Stimulated activated CD8-positive, alpha-beta memory T cell treated with anti-CD3 and anti-CD28 coated beads, Interleukin-4, amount 100 ng/mL, for 1 hour (primary cell): ENCODE measurements at places on chromosomes 12 and 14.

- no peak for DNase-seq
Observed at GRCh38 chr12:68497107-68497506, 113.6 kb upstream of the RAP1B start.

DNA sequence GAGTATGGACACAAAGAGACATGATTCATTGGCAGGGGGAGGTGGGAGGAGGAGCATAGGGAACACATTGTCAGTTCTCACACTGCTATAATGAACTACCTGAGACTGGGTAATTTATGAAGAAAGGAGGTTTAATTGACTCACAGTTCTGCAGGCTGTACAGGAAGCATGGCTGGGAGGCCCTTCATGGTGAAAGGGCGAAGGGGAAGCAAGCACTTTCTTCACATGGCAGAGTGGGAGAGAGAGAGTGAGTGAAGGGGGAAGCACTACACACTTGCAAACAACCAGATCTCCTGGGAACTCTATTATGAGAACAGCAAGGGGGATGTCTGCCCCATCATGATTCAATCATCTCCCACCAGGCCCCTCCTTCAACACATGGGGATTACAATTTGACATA is 391.8 kb downstream of the BMP4 start:
- DNase-seq, result no peak

- DNase-seq, result no peak
Observed at GRCh38 chr12:43665091-43665490, 93.5 kb downstream of the PUS7L start.

GRCh38 chr14:43692706-43693105 is 814.4 kb downstream of the FSCB start:
- DNase-seq, result no peak

DNA sequence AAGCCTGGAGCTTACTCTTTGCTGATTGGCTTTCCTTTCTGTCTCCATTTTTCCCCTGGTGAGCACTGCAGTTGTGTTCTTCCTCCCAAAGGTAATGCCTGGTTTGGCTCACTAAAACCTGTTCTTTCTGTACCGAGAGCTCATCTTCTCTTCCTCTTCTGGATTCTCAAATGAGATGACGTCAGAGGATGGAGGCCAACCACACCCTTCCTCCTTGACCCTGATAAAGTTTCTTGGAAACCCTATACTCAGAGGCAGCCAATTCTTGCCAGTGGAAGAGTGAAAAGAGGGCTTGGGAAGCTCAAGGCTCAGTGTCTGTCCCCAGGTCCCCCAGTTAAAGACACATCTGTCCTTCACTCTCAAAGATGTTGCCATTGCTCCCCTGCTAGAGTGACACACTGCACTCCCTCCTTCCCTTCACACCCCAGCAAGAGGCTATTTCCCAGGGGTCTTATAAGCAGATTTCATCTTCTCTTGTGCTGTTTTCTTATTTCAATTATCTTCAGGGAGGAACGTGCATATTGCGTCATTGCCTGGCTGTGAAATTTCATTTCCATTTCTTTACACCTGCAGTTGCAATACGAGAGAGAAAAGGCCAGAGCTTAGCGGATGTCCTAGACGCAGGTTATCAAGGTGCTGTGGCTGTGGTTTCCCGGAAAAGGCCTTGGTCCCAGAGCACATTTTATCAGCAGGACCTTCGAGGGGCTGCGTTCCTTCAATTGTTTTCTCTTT is 27.3 kb downstream of the NTF3 start:
- DNase-seq, result no peak

- no peak for DNase-seq
Observed at GRCh38 chr12:104294927-104295668, 8.4 kb upstream of the EID3 start.

GRCh38 chr14:51844081-51844881 is 16.1 kb upstream of the GNG2 start:
- DNase-seq, result no peak

- no peak for DNase-seq
Observed at GRCh38 chr14:35362450-35362849, 42.1 kb downstream of the NFKBIA start.

- DNase-seq, result no peak
Observed at GRCh38 chr12:29309320-29309902, 71.6 kb downstream of the ERGIC2 start.

- no peak for DNase-seq
Observed at GRCh38 chr12:119327471-119327870, 7.1 kb upstream of the CCDC60 start.

- DNase-seq, result no peak
Observed at GRCh38 chr14:38202444-38203191, 5.1 kb upstream of the SSTR1 start.

DNA sequence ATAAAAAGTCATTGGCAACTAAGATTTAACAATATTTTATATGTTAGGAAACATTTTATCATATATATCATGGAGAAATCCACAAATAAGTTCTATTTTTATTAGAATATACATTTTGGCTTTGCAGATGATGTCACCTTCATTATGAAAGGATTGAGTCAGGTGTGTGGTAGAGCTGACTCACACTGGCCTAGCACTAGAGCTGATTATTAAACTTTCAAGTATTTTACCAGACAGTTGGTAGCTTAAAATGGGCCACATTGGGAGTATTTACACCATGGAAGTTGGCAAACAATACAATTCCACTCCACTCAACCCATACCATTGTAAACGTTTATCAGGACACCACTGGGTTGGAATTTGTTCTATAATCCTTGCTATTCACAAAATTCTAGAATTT is 1036.6 kb downstream of the TRHDE start:
- DNase-seq, result no peak

DNA sequence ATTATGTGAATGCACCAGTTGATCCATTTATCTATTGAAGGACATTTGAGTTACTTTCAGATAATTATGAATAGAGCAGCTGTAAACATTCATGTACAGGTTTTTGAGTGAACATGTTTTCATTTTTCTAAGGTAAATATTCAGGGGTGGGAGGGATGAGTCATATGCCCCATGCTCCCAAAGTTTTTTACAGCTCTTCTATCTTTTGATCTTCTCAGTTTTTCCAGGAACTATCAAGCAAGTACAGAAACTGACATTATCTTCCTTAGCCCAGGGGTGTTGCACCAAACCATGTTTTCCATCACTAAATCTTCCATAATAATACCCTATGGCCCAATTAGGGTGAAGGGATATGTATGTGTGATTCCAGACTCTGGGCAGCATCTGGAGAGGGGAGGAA is 384.5 kb downstream of the EMP1 start:
- no peak for DNase-seq

DNA sequence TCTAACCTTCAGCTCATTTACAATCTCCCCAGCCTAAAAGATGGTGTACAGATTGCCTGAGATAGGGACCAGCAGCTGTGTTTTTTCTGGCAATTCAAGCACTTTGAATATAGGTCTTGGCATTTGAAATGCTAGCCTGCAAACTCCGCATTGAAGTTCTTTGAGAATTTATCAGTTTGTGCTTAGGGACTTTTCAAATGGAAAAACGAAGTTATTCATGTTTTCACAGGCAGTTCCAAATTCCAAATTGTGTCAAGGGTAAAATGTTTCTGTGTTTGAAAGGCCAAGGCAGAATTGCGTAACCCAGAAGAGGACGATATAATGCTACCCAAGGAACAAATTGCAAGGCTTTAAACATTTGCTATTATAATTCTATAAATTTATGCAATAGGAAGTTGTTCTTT is 168.9 kb upstream of the RASSF8 start:
- no peak for DNase-seq

DNA sequence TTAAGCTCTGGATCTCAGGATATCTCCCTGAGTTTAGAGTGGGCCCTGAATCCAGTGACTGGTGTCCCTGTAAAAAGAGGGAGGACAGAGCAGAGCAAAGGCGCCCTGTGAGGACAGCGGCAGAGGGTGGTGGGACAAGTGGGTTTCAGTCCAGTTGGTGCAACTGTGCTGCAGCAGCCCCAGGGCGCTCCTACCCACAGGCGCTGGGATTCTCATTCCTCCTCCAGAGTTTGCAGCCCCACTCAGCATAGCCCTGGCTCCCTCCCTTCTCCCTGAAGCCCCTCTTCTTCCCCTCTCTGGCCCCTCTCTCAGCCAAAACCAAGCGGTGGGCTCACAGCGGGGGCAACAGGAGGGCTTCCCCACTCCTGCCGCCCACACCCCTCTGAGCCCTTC is 1.6 kb downstream of the TMEM179 start:
- DNase-seq, result no peak

GRCh38 chr12:117019866-117020265 is 79.3 kb downstream of the TESC start:
- DNase-seq, result no peak

GRCh38 chr12:101620762-101621133 is 26.0 kb downstream of the MYBPC1 start:
- no peak for DNase-seq

DNA sequence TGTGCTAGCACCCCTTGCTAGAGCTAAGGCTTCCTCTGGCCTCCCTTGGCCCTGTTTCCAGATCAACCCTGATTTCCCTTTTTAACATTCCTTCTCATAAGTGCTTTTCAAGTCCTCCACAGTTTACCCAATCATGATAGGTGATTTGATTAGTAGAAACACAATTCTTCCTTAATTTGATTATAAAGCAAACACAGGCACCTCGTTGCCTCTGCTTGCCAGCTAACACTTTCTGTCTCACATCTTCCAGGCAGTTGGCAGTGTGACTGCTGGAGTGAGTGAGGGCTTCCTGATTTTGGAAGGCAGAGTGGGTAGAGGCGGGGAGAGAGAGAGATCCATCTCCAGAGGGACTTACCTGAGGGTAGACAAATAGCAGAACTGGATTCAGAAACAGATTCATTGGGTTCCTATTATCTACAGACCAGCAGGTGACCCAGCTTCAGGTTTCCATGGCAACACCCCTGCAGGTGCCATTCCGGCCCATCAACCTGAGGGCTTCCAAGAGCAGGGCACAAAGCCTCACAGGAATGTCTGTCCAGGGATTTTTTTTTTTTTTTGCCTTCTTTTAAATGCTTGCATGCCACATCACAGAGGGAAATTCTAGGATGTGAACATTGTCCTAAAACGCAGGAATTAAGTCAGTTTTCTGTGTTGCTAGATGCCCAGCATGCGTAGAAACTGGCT is 77.7 kb downstream of the PLXNC1 start:
- DNase-seq, result no peak

- no peak for DNase-seq
Observed at GRCh38 chr14:35553808-35554207, 19.8 kb downstream of the INSM2 start.

GRCh38 chr14:104253223-104253822 is 114.9 kb downstream of the KIF26A start:
- no peak for DNase-seq

GRCh38 chr12:70317781-70318180 is 48.3 kb upstream of the KCNMB4 start:
- DNase-seq, result no peak

GRCh38 chr12:32611986-32612385 is 67.1 kb upstream of the DNM1L start:
- no peak for DNase-seq

- no peak for DNase-seq
Observed at GRCh38 chr12:2485681-2486080, 309.1 kb upstream of the FKBP4 start.

GRCh38 chr12:77372026-77372425 is 306.7 kb upstream of the E2F7 start:
- no peak for DNase-seq

- DNase-seq, result no peak
Observed at GRCh38 chr12:17579205-17580026, 510.6 kb downstream of the RERGL start.

DNA sequence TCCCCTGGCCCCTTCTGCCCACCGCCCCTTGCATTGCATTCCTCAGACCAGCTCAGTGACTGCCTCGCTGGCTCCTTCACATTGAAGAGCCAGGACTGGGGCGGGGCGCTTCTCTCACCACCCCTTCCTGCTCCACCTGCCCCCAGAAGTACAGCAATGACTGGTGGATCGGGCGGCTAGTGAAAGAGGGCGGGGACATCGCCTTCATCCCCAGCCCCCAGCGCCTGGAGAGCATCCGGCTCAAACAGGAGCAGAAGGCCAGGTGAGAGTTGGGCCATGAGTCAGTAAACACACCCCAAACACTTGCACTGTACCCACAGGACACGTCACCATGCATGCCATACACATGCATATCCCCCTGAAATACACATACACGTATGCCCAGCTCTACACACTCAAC is 5.8 kb downstream of the CACNB3 start:
- DNase-seq, result no peak

- no peak for DNase-seq
Observed at GRCh38 chr12:25623816-25624215, 70.7 kb upstream of the LMNTD1 start.

GRCh38 chr12:67937822-67938221 is 51.4 kb upstream of the IFNG-AS1 start:
- DNase-seq, result no peak

DNA sequence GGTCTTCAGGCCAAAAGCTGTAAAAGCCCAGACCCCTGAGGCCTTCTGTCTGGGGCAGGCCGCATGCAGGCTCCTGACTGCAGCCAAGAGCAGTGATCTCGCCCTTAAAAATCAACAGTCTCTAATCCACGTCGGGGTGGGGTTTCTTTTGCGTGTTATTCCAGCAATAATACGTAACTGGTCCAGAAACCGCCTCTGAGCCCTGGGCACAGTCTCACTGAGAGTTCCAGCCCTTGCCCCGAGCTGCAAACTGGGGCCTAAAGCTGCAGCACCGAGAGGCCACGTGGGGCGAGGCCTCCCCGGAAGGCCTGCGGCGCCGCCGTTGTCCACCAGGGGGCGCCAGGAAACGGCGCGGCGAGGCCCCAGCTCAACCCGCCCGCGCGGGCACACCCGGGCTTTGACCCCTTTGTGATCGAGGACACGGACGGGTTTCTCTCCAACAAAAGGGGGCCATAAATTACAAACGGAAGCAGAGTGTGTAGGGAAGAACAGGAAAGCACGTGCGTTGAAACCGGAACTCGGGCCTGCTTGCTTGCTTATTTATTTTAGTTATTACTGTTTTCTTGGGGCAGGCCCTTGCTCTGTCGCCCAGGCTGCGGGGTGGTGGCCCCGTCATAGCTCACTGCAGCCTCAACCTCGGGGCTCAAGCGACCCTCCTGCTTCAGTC is 87.2 kb downstream of the NINJ2 start:
- DNase-seq, result peak; percentile 69

- no peak for DNase-seq
Observed at GRCh38 chr14:104734991-104735779, 11.2 kb downstream of the ADSS1 start.

GRCh38 chr12:92863251-92863650 is 65.8 kb downstream of the EEA1 start:
- DNase-seq, result no peak

DNA sequence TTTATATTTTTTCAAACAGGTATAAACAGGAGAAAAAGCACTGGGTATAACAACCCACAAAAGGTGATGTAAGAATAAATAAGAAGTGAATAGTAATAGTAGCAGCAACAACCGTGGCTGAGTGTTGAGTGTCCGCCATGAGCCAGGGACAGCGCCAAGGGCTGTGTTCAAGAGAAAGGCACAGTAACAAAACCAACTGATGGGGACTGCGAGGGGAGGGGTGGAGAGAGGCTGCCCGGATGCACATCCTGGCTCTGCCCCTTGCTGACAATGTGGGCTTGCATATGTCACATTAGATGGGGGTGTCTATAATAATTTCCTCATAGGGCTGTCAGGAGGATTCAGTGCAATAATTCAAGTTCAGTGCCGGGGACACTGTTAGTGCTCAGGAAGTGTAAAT is 912.4 kb downstream of the VRK1 start:
- no peak for DNase-seq

GRCh38 chr14:78605897-78606500 is 435.8 kb downstream of the NRXN3 start:
- no peak for DNase-seq

- DNase-seq, result no peak
Observed at GRCh38 chr12:65720136-65721130, 103.8 kb upstream of the HMGA2 start.
